ENCODE measurements at places on chromosomes 6 and 20.
A peak's percentile ranks its signal among the peaks of the same experiment; 100 is the strongest.

- DNase-seq: no peak
Measured at GRCh38 chr6:114342826-114343781, at the start of gene HS3ST5. Gene HS3ST5 (minus strand): TSS chr6:114343023. CDS start chr6:114062845, 280,178 bp downstream.

- no peak for DNase-seq
Measured at GRCh38 chr6:139112146-139112545, 22.7 kb upstream of the HECA start.

GRCh38 chr6:112502351-112503090, 155.4 kb downstream of the RFPL4B start:
- DNase-seq: no peak

GRCh38 chr20:33859157-33859695, 48.1 kb downstream of the CHMP4B start:
- no peak for DNase-seq

DNA sequence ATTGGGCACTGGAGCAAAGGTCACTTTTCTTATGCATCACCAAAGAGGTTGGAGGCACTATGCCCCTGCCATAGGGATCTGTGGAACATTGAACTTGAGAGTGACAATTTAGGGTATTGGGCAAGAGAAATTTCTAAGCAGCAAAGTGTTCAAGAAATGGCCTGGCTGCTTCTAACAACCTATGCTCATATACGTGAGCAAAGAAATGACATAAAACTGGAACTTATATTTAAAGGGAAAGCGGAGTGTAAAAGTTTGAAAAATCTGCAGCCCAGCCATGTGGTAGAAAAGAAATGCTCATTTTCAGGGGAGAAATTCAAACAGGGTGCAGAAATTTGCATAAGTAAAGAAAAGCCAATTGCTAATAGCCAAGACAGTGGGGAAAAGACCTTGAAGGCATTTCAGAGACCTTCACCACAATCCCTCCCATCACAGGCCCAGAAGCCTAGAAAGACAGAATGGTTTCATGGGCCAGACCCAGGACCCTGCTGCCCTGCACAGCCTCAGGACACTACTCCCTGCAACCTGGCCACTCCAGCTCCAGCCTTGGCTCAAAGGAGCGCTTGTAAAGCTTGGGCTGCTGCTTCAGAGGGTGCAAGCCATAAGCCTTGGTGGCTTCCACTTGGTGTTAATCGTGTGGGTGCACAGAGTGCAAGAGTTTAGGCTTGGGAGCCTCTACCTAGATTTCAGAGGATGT, 24.4 kb downstream of the NCR2 start:
- peak; percentile 13 for DNase-seq

DNA sequence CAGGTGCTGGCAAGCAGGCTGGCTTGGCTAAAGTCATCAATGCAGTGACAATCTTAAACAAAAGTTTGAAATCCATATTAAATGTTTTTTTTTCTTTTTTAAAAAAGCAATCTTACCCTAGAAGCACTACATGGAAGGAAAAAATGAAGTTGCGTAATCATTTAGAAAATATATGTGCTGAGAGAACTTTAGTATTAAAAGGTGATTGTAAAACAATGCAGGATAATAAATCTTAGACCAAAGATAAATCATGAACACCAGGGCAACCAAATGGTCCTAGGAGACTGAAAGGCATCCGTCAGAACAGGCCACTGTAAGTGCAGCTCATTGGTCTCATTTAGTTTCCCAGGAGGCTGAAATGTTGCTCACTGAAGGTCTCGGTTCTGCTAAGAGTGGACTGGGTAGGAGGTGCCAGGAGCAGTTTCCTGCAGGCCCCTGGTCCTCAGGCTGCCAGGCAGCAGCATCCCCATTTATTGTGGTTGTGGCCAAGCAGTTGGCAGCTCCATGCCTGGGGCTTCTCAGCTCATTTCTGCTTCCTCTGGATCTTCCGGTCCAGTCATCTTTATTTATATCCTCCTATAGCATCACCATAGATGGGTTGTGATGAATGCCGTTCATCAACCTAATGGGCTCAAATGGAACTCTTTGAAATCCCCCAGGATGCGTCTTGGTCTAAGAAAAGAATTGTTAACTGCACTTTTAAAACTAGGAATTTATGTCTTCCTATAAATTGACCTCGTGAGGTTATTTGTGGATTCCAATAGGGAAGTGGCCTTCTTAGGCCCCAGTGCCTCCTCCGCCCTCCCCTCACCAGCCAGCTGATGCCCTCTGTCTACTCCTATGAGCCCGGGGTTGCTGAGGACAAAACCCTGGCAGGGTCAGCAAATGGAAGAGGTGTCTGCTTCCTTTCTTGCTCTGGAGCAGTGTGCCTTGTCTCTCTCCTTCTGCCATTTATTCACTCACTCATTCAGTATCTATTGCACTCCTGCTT, 269.0 kb downstream of the UST start:
- no peak for DNase-seq

DNA sequence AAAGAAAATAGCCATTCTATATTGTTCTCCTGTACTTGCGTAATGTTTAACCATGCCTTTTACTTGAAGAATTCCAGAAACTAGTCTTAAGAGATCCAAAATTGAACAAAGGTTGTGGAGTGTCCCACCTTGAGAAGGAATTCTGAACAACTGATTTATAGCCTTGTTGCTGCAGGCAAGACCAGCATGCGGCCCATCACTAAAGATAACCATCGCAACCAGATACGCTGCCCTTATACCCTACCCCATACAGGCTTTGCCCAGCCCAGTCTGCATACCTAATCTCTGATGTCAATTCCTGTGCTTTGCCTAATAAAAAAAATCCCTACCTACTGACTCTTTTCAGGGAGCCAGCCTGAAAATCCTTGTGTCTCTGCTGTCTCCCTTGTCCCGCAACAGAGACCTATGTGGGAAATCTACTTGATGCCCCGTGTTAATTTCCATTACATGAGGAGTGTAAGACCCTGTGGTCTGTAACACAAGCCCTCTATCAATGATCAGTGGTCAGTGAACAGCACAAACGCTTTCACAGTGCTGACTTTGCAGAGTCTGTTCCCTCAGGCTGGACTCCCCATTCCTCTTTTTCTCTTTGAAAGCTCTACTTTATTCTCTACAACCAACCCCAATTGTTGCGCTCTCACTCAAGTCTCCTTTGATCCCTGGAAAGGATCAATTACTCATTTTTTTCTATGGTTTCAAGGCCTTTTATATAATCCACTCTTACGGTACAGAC, 125.7 kb upstream of the BTBD3 start:
- DNase-seq: no peak

GRCh38 chr6:90502866-90503407, 83.9 kb downstream of the MAP3K7 start:
- DNase-seq: no peak

DNA sequence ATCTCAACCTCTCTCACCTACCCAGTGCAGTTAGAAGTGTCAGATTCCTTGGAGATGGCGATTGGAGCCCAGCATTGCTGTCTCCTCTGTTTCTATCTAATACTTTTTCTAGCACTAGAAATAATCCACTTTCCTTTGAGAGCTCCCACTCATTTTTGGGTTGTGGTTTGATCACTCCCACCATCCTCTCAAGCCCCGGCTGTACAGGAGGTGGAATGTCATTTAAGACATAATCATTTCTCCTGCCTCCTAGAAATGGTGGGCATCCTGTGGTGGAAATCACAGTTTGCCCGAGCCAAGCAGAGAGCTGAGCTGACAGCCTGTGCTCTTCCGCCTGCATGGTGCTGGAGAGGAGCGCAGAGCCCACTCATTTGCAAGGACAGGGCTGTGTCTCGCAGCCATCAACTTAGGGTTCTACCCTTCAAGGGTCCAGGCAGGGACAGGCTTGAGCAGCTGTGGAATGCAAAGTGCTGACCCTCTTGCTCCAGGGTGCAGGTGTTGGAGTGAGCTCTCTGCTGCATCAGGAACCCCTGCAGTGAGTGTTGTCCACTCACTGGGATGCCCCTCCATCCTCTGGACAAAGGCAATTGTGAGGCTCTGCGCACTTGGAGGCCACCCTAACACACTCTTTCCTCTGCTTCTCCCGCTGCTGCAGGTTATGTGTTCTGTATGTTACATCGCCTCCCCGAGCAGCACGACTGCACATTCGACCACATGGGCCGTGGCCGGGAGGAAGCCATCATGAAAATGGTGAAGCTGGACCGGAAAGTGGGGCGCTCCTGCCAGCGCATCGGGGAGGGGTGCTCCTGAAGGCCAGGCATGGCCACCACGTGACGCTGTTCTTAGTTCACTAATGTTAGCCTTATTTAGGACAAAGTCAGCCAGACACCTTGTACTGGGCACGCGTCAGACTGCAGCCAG, 332.3 kb downstream of the ZFAND3 start:
- no peak for DNase-seq

- DNase-seq: no peak
Measured at GRCh38 chr6:73231986-73232391, 6.7 kb upstream of the KHDC1L start.

- no peak for DNase-seq
Measured at GRCh38 chr20:61311656-61312387, 59.8 kb downstream of the CDH4 start.

- DNase-seq: no peak
Measured at GRCh38 chr6:91317247-91317835, 730.5 kb upstream of the MAP3K7 start.

DNA sequence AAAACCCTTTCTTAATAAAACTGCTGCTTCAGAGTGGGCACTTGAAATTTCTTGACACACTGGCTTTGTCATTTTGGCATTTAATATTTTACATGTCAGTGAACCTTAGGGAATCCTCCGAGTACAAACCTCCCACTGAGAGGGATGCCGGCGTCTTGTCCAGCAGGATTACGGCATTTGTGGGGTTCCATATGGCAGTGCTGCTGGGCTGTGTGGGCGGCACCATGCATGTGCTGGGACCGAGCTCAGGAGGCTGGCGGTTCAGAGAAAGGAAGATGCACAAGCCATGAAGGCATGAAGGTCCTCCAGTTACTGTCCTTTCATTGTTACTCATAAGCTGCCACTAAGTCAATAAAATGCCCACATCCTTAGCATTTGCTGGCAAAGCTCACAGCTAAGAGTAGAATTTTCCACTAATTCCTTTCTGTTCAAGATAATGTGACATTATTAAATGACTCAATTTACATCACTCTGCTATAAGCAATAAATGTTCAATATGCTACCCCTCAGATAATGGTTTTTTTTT, 61.4 kb downstream of the LY86 start:
- no peak for DNase-seq

GRCh38 chr20:12775041-12775440, 233.7 kb upstream of the SPTLC3 start:
- no peak for DNase-seq

GRCh38 chr6:38266921-38267354, 372.8 kb downstream of the BTBD9 start:
- DNase-seq: no peak

GRCh38 chr6:56642366-56643261, at the start of gene DST:
Gene DST (minus strand): TSS chr6:56642889.
- DNase-seq: no peak

DNA sequence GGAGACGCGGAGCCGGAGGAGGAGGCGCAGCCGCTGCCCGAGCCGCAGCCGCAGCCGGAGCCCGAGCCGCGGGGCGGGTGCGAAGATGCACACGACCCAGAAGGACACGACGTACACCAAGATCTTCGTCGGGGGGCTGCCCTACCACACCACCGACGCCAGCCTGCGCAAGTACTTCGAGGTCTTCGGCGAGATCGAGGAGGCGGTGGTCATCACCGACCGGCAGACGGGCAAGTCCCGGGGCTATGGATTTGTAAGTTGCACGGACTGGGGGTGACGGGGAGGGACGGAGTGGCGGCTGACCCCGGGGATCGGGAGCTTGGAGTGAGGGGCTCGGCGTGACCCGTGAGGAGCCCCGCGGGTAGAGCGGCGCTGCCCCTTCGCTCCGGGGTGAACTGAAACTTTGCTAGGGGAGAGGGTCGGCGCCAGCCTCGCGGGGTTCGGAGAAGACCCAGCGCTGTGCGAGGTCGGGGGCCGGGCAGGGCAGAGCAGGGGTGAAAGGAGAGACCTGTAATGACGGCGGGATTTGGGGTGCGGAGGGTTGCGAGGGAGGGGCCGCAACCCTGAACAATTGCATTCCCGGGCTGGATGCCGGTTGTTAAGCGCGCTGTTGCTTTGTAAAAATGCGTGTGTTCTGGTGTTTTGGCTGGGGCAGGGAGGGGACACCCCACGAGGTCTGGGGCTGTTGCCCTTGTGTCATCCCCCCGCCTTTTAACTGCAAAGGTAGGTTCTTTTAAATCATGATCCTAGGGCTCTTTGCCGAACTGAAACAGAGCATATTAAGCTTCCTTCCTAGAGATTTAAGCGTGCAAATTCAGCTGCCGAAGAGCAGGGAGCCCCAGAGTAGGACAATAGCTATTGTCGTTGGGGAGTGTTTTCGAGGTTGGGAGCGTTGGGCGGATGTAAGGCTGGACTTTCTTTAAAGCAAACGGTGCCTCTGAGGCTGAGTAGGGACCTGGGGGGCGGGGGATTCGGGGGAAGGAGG, 628 bp downstream of the RBM24 start:
- no peak for DNase-seq

GRCh38 chr6:118559659-118560058, 11.6 kb downstream of the PLN start:
- no peak for DNase-seq
